ENCODE measurements at places on chromosomes 5 and 9. TPM values are rescaled to one million over a fixed set of nuclear protein-coding genes. Genes with fewer than 3 reads are reported as not detected.

GRCh38 chr9:18755263-18755662 lies 277.7 kb downstream of the SAXO1 start:
- DNase-seq, result no peak
- no peak overlapping the region for H3K27ac ChIP-seq
- no peaks in the 10 kb centered on the region for H3K36me3 ChIP-seq
- no peaks in the 10 kb centered on the region for H3K4me1 ChIP-seq
- no peak overlapping the region for H3K4me3 ChIP-seq

GRCh38 chr9:124126648-124127646 lies 115.4 kb downstream of the LHX2 start:
- peak; percentile 64 for DNase-seq
- H3K27me3 ChIP-seq, result no peaks in the 10 kb centered on the region
- H3K27ac ChIP-seq, result no peak overlapping the region
- H3K4me1 ChIP-seq, result peaks cover 18% of the 10 kb centered on the region
- H3K4me3 ChIP-seq, result no peak overlapping the region

DNA sequence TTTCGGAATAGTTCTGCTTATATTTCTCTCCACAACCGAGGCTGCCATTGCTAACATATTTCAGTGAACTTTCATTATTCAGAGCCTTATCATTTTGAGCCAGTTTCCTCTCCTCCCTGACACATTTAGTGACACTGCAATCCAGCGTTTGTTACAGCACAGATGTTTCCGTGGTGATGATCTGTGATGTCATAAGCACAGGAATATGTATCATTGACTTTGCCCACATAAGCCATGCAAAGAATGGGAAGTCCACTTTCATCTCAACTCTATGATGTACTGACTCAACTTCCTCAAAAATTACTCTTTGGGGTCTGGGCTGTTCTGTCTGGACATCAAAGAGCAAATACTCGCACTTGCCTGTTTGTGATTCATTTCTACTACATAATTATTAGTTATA lies 291.8 kb downstream of the EBF1 start:
- H3K4me1 ChIP-seq, result no peaks in the 10 kb centered on the region
- H3K4me3 ChIP-seq, result no peak overlapping the region
- H3K36me3 ChIP-seq, result no peaks in the 10 kb centered on the region
- no peak for DNase-seq

SYK gene
- total RNA-seq, result not detected

NACC2 gene
- 18.9 TPM for total RNA-seq

MOB3B gene
- not detected for total RNA-seq

IL5 gene
- not detected for total RNA-seq

Measured in SJSA1 (cell line).